ENCODE measurements at places on chromosomes 13 and 19. TPM values are rescaled to one million over a fixed set of nuclear protein-coding genes. Genes with fewer than 3 reads are reported as not detected.

Gene ZNF560
- total RNA-seq, result 0.90 TPM

DNA sequence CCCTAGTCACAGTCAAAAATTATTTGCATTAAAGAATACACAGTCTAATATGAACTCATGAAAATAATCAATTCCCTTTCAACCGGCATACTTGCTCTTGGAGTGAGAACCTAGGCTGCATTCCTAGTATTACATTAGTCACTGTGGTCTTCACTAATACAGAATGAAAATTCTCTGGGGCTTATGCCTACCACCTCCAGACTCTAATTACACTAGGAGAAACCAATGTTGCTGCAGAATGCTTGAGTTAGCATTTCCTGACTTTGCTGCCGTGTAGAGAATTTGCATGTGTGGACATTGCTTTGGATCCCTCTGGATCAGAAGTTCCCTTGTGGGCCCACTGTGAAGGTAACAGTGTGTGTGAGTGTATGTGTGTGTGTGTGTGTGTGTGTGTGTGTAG, 87.8 kb downstream of the CCNA1 start:
- no peak for DNase-seq
- H3K4me3 ChIP-seq, result no peak overlapping the region
- no peak overlapping the region for H3K27ac ChIP-seq
- H3K36me3 ChIP-seq, result no peaks in the 10 kb centered on the region

DNA sequence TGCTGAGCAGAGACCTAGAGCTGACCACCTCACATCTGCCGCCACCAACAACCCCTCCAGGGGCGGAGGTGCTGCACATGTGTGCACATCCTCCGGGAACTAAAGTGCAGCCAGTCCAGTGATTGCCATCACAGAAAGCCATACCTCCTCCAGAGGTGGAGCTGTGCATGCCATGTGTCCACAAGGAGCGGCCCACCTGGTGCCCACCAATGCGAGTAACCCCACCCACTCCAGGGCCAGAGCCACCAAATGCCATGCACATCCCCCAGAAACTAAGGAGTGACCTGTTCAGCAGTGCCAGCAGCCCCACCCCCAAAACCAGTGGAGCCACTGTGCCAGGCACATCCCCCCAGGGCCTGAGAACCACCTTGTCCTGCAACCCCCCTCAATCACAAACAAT, 557.9 kb downstream of the UQCRFS1 start:
- no peak overlapping the region for H3K27ac ChIP-seq
- H3K27me3 ChIP-seq, result no peaks in the 10 kb centered on the region
- DNase-seq, result no peak
- no peaks in the 10 kb centered on the region for H3K4me1 ChIP-seq

Gene IRS2
- 0.36 TPM for total RNA-seq

DNA sequence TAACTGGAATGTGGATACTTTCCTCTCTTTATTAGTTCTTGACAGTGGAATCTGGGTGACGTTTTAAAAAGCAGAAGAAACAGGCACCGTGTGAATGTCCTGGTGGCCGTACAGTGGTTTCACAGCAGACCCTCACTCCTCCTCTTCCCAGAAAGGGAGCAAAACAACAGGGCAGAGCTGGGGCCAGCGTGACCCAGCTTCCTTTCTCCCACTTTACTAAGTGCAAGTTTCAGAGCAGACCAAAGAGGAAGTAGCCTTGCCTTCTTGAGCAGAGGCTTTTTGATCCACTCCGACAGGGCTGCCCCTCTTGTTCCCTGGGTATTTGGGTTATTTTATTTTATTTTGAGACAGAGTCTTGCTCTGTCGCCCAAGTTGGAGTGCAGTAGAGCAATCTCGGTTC, 19.6 kb upstream of the C19orf33 start:
- H3K4me1 ChIP-seq, result peaks cover 10% of the 10 kb centered on the region
- H3K4me3 ChIP-seq, result no peak overlapping the region
- no peaks in the 10 kb centered on the region for H3K36me3 ChIP-seq
- H3K27ac ChIP-seq, result no peak overlapping the region

- no peak overlapping the region for H3K4me3 ChIP-seq
- no peaks in the 10 kb centered on the region for H3K36me3 ChIP-seq
- H3K4me1 ChIP-seq, result peaks cover 9% of the 10 kb centered on the region
- no peaks in the 10 kb centered on the region for H3K27me3 ChIP-seq
- no peak for DNase-seq
- H3K27ac ChIP-seq, result peak overlapping the region; percentile 24
Observed at GRCh38 chr13:49367640-49368422, 76.0 kb downstream of the CAB39L start.

GRCh38 chr13:37072024-37072423, 12.5 kb upstream of the SUPT20H start:
- no peaks in the 10 kb centered on the region for H3K36me3 ChIP-seq
- H3K4me1 ChIP-seq, result 0 out of 2 replicates have a peak, but pooled peaks cover 3% of the 10 kb centered on the region
- no peaks in the 10 kb centered on the region for H3K27me3 ChIP-seq
- no peak overlapping the region for H3K27ac ChIP-seq
- no peak overlapping the region for H3K4me3 ChIP-seq

DNA sequence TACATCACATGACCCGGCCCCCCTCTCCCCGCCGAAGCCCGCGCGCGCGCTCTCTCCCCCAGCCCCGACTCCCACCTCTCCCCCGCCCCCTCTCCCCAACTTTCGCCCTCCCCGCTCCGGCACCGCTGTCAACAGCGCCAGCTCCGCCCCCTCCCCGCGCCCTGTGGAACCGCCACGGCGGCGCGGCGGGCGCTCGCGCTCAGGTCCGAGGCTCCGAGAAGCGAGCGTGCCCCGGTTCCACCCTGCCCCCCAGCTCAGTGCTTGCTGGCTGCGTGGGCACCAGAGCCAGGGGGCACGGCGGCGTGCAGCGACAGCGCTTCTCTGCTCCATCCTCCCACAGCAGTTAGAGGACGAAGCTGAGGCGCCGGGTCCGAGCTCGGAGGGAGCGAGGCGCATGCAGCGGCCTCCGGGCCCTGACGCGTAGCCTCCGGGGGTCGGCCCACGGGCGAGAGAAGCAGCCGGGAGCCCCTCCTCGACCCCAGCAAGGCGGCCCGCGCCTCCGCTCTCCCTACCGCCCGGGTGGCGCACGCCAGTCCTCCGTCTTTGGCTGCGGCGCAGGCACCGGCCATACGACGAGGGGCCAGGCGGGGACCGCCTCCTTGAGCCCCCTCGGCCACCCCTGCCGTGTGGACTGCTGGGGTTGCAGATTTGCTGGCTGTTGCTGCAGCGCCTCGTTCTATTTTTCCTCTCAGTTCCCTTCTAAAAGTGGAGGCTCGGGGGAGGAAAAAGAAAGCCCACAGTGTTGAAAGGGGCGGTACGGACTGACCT, 109.5 kb downstream of the KCNRG start:
- H3K4me1 ChIP-seq, result peaks cover 7% of the 10 kb centered on the region
- H3K4me3 ChIP-seq, result peak overlapping the region; percentile 89
- H3K27ac ChIP-seq, result peak overlapping the region; percentile 95
- peaks cover under 1% of the 10 kb centered on the region for H3K27me3 ChIP-seq

Gene ADGRE1
- not detected for total RNA-seq

DNA sequence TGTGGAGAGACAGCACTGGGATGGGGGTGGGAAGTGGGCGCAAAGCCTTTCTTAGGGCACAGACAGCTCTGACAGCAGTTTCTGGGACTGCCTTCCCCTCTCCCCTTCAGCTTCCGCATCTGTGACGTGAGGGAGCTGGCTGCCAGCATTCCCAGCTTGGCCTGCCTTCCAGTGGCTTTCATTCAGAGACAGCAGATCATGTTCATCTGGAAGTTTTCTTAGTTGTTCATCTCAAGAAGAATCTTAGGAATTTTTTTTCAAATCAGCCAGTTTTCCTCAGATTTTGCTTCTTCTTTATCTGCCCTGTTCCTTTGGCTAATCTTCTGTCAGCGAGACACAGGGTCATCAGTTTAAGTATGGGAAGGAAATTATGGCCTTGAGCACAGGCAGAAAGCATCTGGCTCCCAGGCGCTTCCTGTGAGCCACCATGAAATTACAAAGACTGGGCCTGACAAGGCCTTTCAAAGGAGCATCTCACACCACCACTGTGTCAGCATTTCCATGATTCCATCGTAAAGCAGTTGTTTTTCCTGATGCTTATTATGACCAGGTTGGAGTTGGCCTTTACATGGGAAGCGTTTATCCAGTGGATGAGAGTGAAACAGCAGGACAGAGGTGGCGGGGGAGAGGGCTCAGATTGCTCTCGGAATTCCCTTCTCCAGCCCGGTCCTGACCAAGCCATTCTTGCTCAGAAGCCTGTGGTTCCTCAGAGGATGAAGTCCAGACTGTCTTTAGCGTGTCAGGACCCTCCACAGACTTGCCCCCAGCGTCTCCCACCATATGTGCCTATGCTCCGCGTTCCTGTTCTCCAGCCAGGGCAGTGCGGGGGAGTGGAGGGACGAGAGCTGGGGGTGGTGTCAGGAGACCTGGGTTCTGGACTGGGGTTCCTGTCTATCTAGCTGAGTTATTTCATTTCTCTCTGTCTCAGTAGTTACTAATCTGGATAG, 43.6 kb downstream of the ARHGAP35 start:
- peaks cover 25% of the 10 kb centered on the region for H3K4me1 ChIP-seq
- no peaks in the 10 kb centered on the region for H3K27me3 ChIP-seq
- no peaks in the 10 kb centered on the region for H3K36me3 ChIP-seq
- peak overlapping the region; percentile 76 for H3K27ac ChIP-seq

Gene ZNF726
- 2.0 TPM for total RNA-seq

Gene KLC3
- 0.18 TPM for total RNA-seq

DNA sequence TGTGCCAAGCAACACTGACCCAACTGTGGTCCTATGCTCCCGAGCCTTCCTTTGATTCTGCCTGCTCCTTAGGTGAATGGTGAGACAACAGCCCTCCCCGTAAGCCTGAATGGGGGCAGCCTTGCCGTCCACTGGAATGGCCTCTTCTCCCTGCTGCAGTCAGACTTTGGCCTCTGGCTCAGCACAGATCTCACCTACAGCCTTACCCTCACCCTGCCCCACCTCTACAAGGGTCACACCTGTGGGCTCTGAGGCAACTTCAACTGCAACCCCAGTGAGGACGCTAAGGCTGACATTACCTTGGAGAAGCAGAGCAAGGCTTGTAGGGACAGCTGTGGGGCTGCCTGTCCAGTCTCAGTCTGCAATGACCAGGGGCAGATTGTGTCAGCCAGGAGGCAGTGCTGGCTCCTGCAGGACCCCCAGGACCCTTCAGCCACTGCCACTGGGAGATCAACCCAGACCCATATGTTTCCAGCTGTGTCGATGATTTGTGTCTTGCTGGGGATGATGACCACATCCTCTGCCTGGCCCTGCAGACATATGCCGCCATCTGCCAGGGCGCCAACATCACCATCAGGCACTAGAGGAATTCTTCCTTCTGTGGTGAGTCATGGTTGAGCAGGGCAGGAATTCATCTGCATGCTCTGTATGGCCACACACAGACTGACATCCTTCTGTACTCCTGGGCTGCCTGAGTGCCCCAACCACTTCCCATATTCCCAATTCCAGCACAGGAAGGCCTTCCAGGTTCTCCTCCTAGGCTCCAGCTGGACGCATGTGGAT, 27.3 kb upstream of the FXYD3 start:
- H3K36me3 ChIP-seq, result no peaks in the 10 kb centered on the region
- H3K27me3 ChIP-seq, result no peaks in the 10 kb centered on the region
- H3K27ac ChIP-seq, result no peak overlapping the region
- DNase-seq, result peak; percentile 87
- peaks cover 3% of the 10 kb centered on the region for H3K4me1 ChIP-seq

DNA sequence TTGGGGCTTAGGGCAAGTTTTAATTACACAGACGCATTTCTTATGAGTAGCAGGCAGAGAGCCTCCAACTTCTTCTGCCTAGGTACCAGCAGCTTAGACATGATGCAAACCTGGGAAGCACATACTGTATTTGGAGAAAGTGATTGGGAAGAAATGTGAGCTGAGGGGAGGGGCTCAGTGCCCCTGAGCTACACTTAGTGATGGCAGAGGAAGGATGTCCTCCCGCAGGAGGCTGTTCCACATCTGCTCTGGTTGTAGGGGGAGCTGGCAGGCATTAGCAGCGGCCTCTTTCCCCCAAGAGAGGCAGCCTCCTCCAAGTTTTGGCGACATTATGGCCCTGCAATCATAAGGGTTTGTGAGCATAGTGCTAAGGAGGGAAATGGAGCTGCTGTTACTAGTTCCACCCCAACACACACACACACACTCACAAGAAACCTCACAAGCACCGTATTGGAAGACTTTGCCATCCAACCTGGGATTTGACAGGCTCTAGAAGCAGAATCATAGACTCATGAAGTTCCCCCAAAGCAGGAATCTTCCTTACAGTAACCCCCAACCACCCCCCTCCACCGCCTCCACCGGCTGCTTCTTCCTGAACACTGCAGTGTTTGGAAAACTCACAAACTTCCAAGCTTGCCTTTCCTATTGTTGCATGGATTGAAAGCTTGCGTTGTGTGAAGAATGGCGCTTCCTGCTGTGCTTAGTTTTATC, 3.3 kb downstream of the ALOX5AP start:
- H3K36me3 ChIP-seq, result no peaks in the 10 kb centered on the region
- DNase-seq, result no peak
- no peak overlapping the region for H3K27ac ChIP-seq
- peaks cover 9% of the 10 kb centered on the region for H3K27me3 ChIP-seq

Gene IGFL3
- total RNA-seq, result not detected

GRCh38 chr13:90414691-90415596, 932.5 kb upstream of the MIR17HG start:
- H3K27ac ChIP-seq, result no peak overlapping the region
- no peaks in the 10 kb centered on the region for H3K27me3 ChIP-seq
- no peak overlapping the region for H3K4me3 ChIP-seq

- H3K36me3 ChIP-seq, result no peaks in the 10 kb centered on the region
- H3K27me3 ChIP-seq, result peaks cover 15% of the 10 kb centered on the region
- no peak overlapping the region for H3K27ac ChIP-seq
- no peaks in the 10 kb centered on the region for H3K4me1 ChIP-seq
Observed at GRCh38 chr19:30692879-30693503, 320.8 kb downstream of the ZNF536 start.

Gene AMH
- total RNA-seq, result not detected

GRCh38 chr19:8506402-8506957, 4.0 kb upstream of the PRAM1 start:
- DNase-seq, result no peak
- H3K36me3 ChIP-seq, result peaks cover 2% of the 10 kb centered on the region
- H3K27ac ChIP-seq, result no peak overlapping the region

Gene SOX21
- not detected for total RNA-seq

DNA sequence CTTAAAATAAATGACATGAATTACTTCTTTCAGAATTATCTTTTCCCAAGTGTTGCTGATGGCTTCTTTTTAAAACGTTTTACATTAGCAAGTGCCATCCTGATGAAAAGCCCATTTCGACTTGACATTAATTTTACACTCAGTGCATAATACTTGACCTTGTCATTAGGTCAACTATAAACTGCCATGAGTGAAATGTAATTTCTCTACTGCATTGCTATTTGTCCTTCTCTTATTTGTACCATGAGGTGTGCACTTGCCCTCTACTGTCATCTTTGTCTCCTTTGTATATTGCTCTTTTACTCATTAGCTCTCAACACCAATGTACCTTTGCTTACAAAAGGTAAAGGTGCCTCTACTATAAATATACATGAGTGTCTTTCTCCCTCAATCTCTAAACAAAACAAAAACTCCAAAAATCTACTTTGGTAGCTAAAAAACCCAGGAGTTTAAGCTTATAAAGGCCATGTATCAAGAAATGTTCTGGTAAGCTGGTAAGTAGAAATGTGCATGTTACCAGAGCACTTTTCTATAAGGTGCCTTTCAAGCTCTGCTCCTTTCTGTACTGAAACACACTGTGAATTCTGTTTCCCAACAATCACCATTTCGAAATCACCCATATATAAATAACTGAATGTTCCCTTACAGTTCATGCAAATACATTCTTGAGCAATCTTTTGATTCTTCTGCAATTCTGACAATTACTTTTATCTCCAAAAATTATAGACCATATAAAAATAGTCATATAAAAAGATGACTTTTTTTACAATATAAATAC, 351.4 kb downstream of the SLITRK5 start:
- H3K4me3 ChIP-seq, result no peak overlapping the region
- no peaks in the 10 kb centered on the region for H3K4me1 ChIP-seq
- H3K27me3 ChIP-seq, result no peaks in the 10 kb centered on the region
- no peak for DNase-seq
- no peaks in the 10 kb centered on the region for H3K36me3 ChIP-seq
- no peak overlapping the region for H3K27ac ChIP-seq

Measured in IMR-90 (cell line).